ENCODE measurements at places on chromosomes 12 and 14. TPM values are rescaled to one million over a fixed set of nuclear protein-coding genes. Genes with fewer than 3 reads are reported as not detected.

The P2RX7 gene
- total RNA-seq: 0.54 TPM

The NANOG gene
- total RNA-seq: 0.13 TPM

The EFCAB11 gene
- 7.9 TPM for total RNA-seq

The KCNH5 gene
- not detected for total RNA-seq

GRCh38 chr14:46651526-46652144 is at the start of gene RPL10L:
RPL10L (minus strand) TSS chr14:46651781; CDS start chr14:46651736, 45 bp downstream.
- DNase-seq: no peak

DNA sequence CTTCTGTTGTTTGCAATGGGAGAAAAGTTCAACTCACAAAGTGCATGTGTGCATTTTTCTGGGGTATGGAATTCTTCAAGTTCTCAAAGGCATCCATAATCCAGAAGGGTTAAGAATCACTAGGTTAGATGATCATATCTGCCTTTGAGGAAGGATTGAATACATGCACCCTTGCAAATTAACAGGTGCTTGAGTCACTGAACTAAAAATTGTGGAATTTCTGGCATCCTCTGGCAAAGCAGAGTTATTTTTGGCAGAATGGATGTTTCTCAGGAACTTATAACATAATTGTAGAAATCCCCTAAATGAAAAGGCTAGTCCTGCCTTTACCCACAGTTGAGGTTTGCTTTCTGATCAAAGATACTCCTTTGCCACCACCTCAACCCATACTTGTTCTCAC is 136.5 kb upstream of the DYRK2 start:
- no peak for DNase-seq

- peak; percentile 79 for DNase-seq
Observed at GRCh38 chr14:61461808-61462275, 140.5 kb downstream of the PRKCH start.

DNA sequence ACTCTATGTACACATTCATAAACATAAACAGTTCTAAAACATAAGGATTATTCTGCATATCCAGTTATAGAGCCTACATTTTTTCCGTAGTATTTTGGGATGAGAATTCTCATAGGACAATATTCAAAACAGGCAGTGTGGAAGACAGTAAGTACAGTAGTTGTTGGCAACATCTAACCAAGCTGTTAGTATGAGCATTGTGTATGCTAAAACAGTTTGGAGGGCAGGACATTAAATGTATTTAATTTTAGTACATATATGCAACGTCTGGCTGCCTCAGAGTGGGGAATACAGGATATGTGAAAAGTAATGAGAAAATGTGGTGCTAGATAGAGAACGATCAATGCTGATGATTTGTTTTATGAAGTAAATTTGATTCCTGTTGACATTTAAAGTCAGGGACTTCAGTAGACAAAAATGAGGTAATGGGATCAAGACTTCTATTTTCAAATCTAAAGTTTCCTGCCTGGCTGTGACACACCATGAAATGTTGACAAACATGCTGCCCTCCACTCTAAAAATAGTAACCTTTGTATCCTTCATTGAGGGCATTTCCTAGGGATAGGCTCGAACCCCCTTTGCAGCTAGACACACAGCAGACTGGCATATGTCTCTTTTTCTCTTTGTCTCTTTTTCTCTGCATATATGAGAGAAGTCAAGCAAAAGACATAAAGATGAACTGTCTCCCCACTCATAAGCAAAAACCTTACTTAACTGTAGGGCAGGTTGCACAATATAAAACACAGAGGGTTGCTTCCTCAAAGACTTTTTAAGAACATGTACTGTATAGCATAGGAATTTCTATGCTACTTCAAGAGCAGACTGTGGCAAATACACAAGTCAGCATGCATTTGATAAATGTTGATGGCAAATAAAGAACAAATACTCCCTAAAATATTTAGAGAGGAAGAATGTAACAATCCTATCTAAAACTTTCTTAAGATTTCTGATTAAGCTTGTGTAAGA is 75.5 kb upstream of the GTF2A1 start:
- DNase-seq: no peak

- DNase-seq: no peak
Observed at GRCh38 chr12:105467710-105468366, 137.3 kb downstream of the C12orf75 start.

GRCh38 chr12:4153343-4153892 is 120.1 kb upstream of the CCND2 start:
- DNase-seq: no peak

All from GM23248 (cell line).